ENCODE measurements at places on chromosomes 11 and 22. TPM values are rescaled to one million over a fixed set of nuclear protein-coding genes. Genes with fewer than 3 reads are reported as not detected.

OR5P2 gene
- not detected for total RNA-seq

DNA sequence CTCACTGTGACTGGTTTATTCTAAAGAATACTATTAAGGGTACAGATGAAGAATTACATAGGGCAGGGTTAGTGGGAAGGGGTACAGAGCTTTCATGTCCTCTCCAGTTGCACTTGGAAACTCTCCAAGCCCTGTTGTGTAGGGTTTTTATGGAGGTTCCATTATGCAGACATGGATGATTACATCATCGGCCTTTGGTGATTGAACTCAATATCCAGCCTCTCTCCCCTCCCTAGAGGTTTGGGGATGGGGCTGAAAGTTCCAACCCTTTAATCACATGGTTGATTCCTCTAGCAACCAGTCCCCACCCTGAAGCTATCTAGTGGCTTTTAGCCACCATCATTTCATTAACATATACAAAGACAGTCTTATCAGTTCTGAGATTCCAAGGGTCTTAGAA is 472.6 kb downstream of the BUD13 start:
- no peak for DNase-seq

DNA sequence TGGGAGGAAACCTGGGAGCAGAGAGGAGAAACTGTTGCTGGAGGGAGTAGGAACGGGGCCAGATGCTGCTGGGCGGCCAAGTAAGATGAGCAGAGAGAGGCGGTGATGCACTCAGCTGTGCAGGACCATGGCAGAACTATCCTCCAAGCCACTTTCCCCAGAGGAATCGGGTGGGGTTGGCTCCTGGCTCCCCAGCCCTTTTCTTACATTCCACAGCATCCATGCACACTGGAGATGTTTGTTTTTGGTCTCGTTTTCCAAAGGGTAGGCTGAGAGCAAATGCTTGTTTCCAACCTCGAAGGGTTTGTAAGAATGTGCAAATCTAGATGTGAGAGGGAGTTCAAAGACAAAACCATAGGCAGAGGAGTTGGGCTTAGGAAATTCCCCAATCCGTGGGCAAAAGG is 73.2 kb downstream of the DBX1 start:
- DNase-seq = no peak

BLID gene
- total RNA-seq = not detected

DNA sequence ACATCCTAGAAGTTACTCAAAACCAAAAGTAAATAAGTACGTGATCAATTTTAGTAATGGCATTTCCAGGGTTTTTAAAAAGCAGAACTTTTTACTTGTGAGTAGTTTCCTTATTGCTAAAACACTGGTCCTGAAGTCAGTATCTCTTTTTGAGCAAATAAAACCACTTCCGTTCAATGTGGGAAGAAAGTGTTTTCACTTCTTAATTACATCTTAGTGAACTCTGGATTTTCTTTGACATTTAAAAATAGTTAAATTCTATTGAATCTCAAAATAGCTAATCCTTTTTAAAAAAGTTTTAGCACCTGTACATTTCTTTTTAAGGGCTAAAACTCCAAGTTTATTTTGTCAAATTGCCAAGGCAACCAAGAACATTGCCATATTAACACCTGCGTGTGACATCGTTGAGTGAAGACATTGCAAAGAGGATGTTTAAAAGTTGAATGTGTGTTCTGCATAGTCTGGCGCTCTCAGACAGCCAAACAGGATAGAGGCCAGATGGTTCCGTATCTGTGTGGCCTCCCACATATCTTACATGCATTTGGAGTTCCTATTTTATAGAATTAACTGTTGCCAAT is 17.2 kb upstream of the OR5B21 start:
- no peak for DNase-seq

SPA17 gene
- 2.5 TPM for total RNA-seq

- DNase-seq = no peak
Measured at GRCh38 chr22:49604732-49605302, 222.9 kb downstream of the BRD1 start.

KIRREL3 gene
- not detected for total RNA-seq

DNA sequence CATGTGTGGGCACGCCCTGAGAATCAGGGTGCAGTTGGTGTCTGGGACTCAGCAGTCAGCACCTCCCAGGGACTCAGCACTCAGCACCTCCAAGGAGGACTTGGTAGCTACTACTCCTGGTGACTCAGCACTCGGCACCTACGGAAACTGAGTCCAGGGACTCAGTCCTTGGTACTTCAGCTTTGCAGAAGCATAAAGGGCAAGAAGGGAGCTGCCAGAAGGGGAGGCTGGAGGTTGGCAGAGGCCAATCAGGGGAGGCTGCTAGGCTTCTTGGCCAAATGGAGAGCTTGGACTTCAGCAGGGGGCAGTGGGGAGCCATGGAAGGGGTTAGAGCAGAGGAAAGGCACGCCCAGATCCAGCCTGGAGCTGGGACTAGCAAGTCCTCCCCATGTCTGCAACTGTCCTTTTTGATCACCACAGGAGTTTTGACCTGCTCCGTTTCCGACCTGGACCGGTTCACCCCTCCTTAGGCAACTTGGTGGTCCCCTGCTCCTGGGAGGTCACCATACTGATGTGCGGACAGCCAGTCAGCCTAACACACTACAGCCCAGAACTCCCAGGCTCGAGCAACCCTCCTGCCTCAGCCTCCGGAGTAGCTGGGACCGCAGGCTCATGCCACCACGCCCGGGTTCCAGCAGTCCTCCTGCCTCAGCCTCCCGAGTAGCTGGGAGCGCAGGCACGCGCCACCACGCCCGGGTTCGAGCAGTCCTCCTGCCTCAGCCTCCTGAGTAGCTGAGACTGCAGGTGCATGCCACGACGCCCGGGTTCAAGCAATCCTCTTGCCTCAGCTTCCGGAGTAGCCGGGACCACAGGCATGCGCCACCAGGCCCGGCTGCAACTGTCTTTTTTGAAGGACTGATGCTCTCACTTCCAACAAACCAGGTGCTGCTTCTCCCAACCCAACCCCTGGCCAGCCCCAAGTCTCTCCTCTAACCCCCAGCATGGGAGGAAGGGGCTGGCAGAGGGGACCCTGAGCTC is 1.5 kb downstream of the ANO9 start:
- DNase-seq = no peak

GRM5 gene
- not detected for total RNA-seq

GRCh38 chr22:36830601-36831000 is 13.8 kb upstream of the PVALB start:
- no peak for DNase-seq

HSPB2 gene
- total RNA-seq = 0.19 TPM

DNA sequence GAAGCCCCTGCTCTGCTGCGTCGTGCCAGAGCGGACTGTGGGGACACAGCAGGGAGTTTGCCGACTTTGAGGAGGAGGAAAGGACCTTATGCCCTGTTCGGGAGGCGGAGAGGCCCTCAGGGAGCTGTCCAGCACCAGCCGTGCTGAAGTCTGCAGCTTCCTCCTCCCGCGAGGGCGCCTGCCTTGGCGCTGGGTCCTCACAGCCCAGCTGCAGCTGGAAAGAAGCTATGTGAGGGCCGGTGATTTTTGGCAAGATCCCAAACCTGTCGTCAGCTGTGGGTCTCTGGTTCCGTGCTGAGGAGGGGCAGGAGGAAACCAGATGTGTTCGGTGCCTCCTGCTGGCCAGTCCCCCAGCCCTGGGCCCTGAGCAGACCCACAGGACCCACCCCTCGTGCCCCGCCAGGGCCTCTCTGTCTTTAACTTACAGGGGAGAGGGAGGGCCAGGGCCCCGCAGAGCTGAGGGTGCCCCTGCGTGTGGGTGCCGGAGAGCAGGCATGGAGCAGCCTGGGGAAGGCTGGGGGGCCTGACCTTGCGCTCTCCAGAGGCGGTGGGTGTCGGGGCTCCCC is 12.0 kb downstream of the BRSK2 start:
- no peak for DNase-seq

GRCh38 chr11:1866226-1866625 is 13.3 kb downstream of the LSP1 start:
- no peak for DNase-seq

C22orf42 gene
- not detected for total RNA-seq

GRCh38 chr11:38990841-38991240 is 2392.8 kb upstream of the RAG2 start:
- DNase-seq = no peak

DNA sequence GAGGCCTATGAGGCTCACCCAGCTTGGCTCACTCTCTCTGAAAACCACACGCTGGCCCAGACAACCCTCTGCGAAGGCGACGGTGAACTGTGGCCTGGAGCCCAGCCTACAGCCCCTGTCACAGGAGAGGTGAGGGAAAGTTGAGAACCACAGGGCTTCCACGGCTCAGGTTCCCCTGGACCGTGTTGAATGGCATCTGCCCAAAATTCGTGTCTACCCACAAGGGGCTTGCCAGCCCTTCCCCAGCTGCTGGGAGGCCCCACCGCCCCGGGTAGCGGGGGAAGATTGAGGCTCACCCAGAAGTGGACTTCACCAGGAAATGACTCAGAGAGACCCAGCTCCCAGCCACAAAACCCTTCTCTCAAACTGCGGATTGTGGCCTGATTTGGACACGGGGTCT is 197.1 kb downstream of the CTTN start:
- no peak for DNase-seq

OR10D3 gene
- total RNA-seq = not detected

SMPD1 gene
- 21.7 TPM for total RNA-seq

- DNase-seq = no peak
Measured at GRCh38 chr22:42947211-42947990, 67.5 kb downstream of the PACSIN2 start.

DNA sequence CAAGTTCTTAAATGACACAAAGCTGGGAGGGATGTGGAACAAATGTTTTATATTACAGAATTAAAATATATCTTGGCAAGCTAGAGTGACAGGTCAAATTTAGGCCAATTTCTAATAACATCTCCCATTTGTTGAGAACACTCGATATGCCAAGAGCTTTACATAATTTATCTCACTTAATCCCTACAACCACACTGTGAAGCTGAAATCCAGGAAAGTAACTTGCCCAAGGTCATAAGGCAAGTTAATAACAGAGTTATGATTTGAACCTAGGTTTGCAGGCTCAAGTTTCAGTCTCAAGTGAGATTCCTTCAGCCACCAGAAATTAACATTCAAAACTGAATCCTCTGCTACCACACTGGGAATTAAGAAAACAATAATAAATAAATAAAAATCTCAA is 38.3 kb downstream of the RAB30 start:
- no peak for DNase-seq

ALX4 gene
- total RNA-seq = not detected

DNA sequence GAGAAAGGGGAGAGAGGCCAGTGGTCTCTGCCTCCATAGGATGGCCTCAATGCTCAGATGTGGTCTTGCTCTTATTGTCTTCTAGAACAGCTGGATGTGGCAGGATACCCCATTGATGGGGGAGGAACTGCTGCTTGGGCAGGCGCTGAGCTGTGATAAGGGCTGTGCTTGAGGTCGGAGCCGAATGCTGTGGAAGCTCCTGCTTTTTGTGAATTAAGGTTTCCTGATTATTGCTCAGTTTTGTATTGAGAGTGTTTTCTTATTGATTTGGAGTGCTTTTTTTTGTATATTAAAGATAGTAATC is 57.2 kb downstream of the CABIN1 start:
- DNase-seq = no peak

DNA sequence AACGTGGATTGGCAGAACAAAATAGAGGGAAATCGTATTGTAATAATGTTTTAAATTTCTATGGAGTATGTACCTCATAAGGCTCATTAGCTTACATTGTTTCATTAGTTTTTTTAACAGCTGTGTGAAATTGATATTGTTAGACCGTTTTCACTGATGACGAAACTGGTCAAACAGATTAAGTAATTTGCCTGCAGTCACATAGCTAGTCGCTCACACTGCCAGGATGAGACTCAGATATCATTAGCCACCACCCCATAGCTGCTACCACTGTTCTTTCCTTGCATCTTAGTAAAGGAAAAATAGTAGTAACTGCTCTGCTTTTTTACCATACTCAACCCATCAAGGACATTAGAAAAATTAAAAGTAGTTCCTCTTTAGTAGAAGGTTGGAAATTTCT is 64.0 kb downstream of the DKK3 start:
- no peak for DNase-seq

All from activated T-cell treated with anti-CD3 and anti-CD28 coated beads, Interleukin-2, amount 50 U/mL, for 72 hours (primary cell).